Stimulated activated CD4-positive, alpha-beta T cell treated with anti-CD3 and anti-CD28 coated beads, Interleukin-15, amount 100 ng/mL, for 1 hour (primary cell): ENCODE measurements at places on chromosomes 12 and 14.

DNA sequence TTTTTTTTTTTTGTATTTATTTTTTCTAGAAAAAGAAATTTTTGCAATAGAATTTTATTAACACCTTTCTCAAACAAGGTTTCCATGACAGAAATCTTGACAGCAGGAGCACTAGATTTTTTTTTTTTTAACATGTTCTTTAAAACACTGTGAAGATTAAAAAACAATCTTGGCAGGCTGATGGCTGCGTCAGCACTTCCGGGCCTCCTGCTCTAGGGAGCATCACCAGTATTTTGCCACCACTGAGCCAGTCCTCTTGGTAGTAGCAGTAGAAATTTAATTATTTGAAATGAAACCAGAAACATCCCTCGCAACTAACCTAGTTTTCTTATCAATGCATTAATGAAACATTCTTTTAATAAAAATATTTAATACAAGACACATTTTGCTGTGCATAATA is 99.6 kb downstream of the APAF1 start:
- DNase-seq: no peak

GRCh38 chr14:68266998-68267397 is 447.4 kb downstream of the RAD51B start:
- DNase-seq: no peak

- no peak for DNase-seq
These were observed 44.6 kb upstream of the FZD10 start for GRCh38 chr12:130117701-130118100.

DNA sequence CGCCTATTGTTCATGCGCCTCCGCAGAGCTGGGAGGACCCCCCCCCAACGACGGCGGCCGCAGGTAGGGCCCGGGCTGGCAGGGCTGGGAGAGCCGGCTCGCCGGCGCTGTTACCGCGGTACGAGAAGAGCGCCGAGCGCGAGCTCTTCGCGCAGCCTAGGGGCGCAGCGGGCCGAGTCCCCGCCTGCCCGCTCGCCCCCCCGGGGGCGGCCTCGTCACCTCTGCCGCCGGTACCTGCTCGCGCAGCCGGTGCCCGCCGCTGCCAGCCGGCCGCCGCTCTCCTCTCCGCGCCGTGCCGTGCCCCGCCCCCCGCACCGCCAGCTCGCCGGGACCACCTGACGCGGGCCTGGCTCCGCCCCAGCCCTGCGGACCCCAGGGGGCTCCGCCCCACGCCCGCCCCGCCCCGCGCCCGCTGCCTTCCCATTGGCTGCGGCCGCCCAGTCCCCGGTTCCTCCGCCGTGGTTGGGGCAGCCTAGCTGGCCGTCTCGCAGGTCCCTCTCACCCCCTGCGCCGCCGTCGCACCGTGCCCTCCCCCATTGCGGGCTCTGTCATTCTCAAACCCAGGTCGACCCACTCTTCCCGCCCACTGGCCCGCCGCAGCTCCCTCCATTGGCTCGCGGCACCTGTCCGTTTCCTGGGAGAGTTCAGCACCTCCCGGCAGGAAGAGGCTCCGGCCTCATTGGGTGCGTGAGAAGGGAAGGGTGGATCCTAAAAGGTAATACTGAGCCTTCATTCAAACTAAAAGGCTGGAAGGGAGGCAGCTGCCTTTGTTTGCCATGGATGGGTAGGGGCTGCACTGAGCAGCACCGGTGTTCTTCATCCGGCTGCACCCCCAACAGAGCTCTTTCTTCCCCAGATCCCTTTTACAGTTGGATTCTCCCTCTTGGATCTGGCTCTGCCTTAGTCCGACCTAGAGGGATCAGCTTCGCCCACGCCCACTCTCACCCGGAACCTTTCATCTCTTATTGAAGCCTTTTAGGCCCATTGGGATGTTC is at the start of gene MAP3K9:
Gene MAP3K9 (minus strand): TSS at position 289 of the 995 bp plus-strand sequence. CDS start 342 bp downstream, outside the sequence.
- DNase-seq: peak; percentile 67

- DNase-seq: no peak
These were observed 46.3 kb upstream of the FAR2 start for GRCh38 chr12:29102741-29103140.

DNA sequence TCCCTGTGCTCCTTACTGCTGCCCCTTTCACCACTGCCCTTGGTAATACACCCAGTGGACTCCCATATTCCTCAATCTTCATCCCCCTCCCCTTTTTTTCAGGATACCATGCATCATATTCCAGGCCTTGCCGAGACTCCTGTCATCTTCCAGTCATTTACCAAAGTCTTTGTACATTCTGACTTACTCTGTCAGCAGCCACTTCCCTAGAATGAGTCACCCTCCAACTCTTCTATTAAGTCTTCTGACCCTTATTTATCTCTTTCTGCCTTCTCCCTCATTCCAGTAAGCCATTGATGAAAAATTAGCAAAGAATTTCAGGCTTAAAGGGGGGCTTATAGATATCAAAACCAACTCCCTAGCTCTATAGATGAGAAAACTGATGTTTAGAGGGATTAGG is 128.0 kb downstream of the STXBP6 start:
- DNase-seq: no peak

- no peak for DNase-seq
These were observed 31.8 kb downstream of the ATXN3 start for GRCh38 chr14:92074555-92074954.

DNA sequence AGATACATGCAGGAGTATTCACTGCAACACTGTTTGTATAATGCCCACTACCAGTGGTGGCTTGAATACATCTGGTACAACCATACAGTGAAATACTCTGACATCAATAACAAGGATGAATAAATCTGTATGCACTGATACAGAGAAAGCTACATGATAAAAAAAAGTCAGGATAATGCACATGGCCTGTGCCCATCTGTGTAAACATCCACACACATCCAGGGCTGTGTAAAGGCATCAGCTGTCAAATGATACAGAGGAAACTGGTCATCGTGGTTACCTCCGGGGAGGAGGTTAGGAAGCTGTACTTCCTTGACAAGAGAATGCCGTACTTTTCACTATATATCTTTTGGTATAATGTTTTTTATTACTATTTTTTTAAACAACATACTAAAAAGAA is 176.6 kb downstream of the FOXN3 start:
- DNase-seq: no peak

GRCh38 chr12:107441665-107442300 is 243.8 kb upstream of the PWP1 start:
- no peak for DNase-seq

GRCh38 chr12:11496157-11496851 is 100.9 kb upstream of the PRB2 start:
- DNase-seq: no peak

- DNase-seq: no peak
These were observed 199.7 kb upstream of the HMGA2 start for GRCh38 chr12:65624554-65625086.

- no peak for DNase-seq
These were observed 679 bp downstream of the BDKRB2 start for GRCh38 chr14:96205059-96205977.

DNA sequence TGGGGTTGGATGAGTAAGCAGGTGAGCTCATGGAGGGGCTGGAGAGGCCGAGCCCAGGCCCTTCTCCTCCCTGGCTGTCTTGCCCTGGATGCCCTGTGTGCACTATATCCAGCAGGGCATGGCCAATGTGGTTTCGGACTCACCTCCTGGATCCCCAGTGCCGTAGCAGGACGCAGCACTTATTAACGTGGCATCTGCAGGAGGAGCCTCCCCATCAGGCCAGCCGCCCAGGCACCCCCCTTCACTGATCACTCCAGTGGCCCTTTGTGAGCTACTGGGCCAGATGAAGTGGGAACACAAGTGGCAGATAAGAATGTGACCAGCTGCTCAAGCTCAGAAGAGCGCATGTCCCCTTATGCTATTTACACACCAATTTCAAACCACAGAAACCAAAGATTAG is 43.1 kb upstream of the DICER1 start:
- no peak for DNase-seq

- DNase-seq: peak; percentile 31
These were observed 164.8 kb downstream of the ZFP36L1 start for GRCh38 chr14:68627868-68628604.

- DNase-seq: no peak
These were observed 25.7 kb upstream of the CDK17 start for GRCh38 chr12:96425951-96426350.

- DNase-seq: no peak
These were observed 205.3 kb upstream of the PRICKLE1 start for GRCh38 chr12:42794806-42795205.

DNA sequence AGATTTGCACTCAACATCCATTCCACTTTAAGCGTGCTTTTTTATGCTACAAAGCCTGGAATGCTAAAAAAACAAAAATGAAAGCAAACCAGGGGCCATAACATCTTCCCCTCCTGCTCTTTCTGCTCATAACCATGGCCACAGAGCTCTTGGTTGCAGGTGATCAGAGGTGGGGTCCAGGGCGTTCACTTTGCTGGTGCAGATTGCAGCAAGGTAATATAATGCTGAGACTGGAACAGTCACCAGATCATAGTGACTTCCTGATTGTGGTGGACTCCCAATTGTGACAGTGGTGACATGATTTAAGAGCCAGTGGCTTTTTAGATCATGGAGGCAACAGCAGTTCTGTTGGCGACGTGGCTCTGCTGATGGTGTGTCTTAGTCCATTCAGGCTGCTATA is 115.0 kb upstream of the CPM start:
- no peak for DNase-seq

- DNase-seq: peak; percentile 72
These were observed 11.7 kb upstream of the FBXL14 start for GRCh38 chr12:1606021-1606622.

DNA sequence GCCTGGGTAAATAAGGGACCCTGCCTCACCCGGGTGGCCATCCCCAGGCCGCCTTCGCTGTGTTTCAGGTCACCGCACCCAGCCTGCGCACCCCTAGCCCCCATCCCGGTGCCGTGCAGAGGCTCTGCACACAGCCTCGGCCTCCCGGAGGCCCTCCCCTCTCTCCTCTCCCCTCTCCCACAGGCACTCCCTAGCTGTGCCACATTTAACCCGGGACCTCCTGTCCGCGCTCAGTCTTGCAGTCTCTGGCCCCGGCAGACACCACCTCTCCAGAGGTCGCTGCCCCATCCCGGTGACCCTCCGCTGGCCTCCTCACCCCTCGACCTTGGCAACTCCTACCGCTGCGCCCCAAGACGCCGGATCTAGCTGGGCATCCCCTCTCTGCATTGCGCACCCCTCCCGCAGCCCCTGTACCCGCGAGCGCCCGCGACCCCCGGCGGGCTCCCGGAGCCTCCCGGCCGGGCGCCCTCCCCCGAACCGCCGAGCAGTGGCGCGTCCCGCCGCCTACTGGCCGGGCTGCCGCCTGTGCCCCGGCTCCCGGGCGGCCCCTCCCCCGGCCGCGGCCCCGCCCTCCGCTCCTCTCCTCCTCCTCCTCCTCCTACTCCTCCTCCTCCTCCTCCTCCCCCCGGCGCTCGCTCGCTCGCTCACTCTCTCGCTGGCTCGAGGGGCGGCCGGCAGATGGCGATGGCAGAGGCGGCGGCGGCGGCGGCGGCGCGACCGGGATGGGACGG is 120.7 kb downstream of the AACS start:
- no peak for DNase-seq

DNA sequence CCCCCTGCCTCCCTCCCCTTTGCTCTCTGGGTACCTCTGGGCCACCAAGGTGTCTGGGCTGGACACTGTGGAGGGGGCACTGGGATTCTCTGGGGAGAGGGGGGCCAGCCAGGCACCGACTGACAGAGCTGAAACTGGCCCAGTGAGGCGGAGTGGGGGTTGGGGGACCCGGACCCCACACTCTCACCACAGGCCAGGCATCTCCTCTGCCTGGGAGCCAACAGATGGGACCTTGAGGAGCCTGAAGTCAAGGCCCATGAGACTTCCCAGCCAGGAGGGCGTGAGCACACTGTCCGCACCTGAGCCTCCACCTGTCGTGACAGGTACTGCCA is 39.8 kb upstream of the PPP1R13B start:
- DNase-seq: no peak
